ENCODE measurements at places on chromosomes 12 and 14. TPM values are rescaled to one million over a fixed set of nuclear protein-coding genes. Genes with fewer than 3 reads are reported as not detected.

SLC6A13 gene
- not detected for total RNA-seq

MYF5 gene
- not detected for total RNA-seq

DEPDC4 gene
- 3.2 TPM for total RNA-seq

RAB21 gene
- 23.9 TPM for total RNA-seq

OR6C2 gene
- total RNA-seq = not detected

ABCB9 gene
- total RNA-seq = 6.4 TPM

MGP gene
- 45.0 TPM for total RNA-seq

SERPINA4 gene
- total RNA-seq = not detected

DACT1 gene
- total RNA-seq = 27.4 TPM

ESPL1 gene
- 4.2 TPM for total RNA-seq

HOXC4 gene
- not detected for total RNA-seq

IKBIP gene
- 82.9 TPM for total RNA-seq

KRT3 gene
- total RNA-seq = not detected

TMPRSS12 gene
- not detected for total RNA-seq

KCNJ8 gene
- total RNA-seq = 15.5 TPM

MIPOL1 gene
- 17.1 TPM for total RNA-seq

FAM222A gene
- 0.37 TPM for total RNA-seq

FAM90A1 gene
- total RNA-seq = 0.11 TPM

ACSS3 gene
- total RNA-seq = 16.2 TPM

CCDC175 gene
- total RNA-seq = not detected
